ENCODE measurements at places on chromosomes 1 and 21.
A peak's percentile ranks its signal among the peaks of the same experiment; 100 is the strongest.

DNA sequence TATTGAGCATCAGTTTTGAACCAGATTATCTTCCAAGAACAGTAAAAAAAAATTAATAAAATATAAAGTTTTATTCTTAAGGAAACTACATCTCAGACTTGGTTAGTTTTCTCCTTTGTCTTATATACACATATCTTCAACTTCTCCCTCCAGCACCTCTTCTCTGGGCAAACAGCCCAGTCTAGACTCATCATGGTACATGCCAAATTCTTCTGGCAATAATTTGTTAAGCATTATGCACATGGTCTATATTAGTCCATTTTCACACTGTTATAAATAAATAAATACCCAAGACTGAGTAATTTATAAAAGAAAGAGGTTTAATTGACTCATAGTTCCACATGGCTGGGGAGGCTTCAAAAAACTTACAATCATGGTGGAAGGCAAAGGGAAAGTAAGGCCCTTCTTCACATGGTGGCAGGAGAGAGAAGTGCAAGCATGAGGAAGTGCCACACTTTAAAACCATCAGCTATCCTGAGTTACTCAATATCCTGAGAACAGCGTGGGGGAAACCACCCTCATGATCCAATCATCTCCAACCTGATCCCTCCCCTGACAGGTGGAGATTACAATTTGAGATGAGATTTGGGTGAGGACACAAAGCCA lies 108.7 kb upstream of the RNPC3 start:
- no peak for DNase-seq

DNA sequence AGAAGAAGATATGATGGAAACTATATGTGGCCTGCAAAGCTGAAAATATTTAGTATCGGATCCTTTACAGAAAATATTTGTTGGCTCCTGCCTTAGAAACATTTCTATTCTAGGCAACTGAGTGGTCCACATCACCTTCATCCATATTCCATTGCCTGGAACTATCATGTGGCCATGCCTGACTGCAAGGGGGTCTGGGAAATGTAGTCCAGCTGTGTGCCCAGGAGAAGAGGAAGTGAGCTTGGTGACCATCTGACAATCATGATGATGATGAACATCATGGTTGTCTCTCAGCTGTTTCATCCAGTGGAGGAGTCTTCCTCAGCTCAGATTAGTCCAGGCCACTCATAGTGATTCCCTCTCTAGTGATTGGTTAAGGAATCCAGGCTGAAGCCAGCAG lies 61.8 kb upstream of the IFNLR1 start:
- DNase-seq: no peak

- peak; percentile 69 for DNase-seq
Observed at GRCh38 chr21:25350056-25350455, 257.2 kb downstream of the MRPL39 start.

- no peak for DNase-seq
Observed at GRCh38 chr1:200221614-200222282, 188.1 kb downstream of the ZNF281 start.

GRCh38 chr1:183195142-183195574 lies 9.1 kb downstream of the LAMC2 start:
- no peak for DNase-seq

DNA sequence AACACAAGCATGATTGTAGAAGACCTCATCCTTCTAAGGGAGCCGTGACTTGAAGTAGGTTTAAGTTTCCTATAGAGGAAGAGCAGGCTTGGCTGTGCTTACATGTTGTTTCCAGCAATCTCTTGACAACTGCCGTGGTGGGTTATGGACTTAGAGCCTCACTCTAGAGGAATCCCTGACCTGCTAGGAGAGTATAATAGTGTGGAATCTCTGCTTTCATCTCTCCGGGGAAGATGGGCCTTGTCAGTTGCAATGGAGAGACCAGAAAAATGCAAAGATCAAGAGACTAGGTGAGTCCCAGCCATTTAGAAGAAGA lies 137.6 kb downstream of the MIS18A start:
- DNase-seq: no peak

DNA sequence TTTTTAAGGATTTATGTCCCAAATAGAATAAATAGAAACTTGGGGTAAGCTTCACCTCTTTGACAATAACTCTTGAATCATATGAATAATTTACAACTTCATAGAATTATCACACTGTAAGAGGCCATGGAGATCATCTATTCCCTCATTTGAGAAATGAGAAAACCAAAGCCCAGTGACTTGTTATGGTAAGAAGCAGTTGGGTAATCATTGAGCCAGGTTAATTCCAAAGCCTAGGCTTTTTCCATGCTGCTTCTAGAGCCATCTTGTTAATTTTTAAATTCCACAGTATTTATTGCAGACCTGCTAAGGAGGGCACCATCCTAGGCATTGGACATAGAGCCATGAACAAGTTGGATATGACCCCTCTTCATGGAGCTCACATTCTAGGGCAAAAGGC lies 160.5 kb downstream of the CDC7 start:
- DNase-seq: no peak

DNA sequence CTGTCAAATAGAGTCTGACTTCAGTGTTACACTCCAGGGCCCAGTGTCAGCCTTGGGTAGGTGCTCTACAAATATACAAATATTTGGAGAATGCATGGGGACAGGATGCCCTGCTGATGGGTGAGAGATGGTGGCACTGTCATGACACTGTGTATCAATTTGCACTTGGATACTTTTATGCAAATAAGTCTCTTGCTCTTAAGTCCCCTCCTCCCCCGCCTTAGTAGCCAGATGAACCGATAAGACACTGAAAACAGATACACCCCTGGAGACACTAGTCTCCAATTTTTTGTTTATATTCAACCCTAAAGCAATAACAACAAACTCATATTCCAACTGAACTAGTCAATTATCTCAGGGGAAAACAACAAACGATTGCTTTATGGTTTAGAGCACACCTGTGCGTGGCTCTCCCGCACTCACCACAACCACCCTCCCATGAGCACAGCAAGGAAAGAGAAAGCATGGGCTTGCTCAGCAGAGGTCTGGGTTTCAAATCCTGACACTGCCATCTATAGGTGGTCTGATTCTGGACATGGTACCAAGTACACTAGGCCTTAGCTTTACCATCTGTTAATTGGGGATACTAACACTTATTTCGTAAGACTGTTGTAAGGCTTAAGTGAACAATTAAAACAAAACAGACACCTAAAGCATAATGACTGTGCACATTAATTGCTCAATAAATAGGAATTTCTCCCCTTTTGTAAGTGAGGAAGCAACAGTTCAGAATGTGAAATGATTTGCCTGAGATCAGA lies 50.3 kb downstream of the HIVEP3 start:
- no peak for DNase-seq

DNA sequence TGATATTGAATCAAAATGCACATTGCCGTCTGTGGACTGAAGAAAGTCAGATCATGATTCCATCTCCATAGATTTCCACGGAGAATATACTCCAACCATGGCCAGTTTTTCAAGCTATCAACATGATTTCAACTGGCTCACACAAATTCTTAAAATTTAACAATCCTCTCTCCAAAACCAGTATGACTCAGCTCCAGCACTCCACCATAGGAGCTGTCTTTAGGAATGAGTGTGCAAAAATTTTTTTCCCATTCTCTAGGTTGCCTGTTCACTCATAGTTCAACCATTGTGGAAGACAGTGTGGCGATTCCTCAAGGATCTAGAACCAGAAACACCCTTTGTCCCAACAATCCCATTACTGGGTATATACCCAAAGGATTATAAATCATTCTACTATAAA lies 40.8 kb downstream of the RGL1 start:
- DNase-seq: no peak

DNA sequence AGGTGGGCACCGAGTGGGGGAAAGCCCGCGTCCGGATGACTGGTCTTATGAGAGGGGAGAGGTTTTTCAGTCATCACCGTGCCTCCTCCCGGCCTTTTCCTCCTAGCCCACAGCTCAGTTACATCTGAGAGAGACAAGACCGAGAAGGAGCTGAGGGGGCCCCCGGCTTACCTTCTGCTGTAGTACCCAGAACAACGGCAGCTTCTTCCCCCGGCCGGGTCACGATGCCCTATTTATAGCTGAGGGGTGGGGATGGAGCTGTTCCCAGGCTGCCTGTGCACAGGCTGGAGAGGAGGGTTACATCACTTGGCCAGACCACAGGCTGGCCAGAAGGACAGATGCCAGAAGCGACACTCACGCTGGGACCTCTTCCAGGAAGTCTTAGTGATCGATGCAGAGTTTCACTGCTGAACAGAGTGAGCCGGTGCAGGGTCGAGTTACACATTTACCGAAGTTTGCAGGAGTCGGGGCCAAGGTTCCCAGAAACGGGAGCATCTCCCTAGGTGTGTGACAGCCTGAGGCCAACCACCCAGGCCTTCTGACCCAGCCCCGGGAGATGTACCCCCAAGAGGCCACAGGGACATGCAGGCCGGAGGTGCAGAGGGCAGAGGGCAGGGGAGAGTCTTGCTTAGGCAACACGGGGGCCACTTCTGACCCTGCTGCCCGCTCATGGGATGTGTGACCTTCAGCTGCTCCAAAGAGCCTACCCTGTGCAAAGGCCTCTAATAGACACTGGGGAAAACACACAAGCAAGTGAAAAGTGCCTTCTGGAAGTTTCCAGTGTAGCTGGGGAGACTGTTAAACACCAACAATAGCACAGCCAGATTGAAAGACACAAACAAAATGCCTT lies at the start of gene AGT:
Gene AGT (minus strand): TSS at position 208 of the 850 bp plus-strand sequence. CDS start 3,299 bp downstream, outside the sequence.
- no peak for DNase-seq

DNA sequence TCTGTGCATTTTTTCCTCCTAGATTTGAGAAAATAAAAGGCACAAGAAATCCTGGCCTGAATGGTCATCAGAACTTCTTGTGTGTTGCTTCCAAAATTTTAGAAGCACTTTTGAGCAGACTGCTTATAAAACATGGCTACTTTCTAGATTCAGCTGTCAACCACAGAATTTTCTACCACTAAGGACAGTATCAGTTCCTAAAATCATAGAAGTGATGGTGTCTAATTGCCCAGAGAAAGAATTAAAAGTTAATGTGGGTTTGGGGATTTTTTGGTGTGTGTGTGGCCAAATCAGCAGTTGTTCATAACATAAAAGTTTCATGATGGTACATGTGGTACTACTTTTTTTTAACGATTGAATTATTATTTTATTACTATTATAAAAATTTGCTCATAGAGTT lies 171.4 kb upstream of the SNX7 start:
- DNase-seq: no peak

GRCh38 chr1:20693623-20694022 lies 24.2 kb downstream of the KIF17 start:
- no peak for DNase-seq

DNA sequence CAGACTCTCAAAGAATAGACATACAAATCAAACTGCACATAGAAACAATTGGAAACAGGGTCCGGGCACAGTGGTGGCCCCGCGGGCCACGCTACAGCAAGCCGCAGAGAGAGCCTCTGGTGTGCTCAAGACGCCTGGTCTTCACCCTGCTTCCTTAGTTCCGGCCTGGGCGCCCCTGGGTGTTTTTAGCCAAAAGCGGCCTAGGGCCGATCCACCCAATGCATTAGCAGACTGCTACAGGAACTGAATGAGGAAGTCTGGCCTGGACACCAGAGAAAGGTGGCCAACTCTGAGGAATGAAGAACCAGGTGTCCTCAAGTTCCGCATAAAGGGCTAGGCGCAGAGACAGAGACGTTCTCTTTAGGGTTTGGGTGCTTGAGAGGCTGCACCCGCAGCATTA lies 1.7 kb downstream of the PRRX1 start:
- DNase-seq: no peak

- DNase-seq: no peak
Observed at GRCh38 chr1:21706151-21706835, 37.1 kb upstream of the RAP1GAP start.

DNA sequence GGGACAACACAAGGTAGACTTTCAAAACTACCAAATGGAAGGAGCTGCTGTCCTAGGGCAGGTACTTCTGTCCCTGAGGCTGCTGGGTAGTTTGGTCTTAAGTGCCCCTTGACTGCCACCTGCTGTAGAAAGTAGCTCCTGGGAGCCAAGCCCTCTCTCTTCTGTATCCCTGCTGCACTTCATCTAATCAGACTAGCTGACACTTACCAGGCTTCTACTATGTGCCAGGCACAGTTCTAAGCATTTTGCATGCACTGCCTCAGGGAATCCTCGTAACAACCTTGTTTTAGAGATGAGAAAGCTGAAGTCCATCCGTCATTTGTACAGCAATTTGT lies 15.9 kb upstream of the SRSF4 start:
- DNase-seq: no peak

- no peak for DNase-seq
Observed at GRCh38 chr1:86101616-86102015, 55.0 kb downstream of the COL24A1 start.

DNA sequence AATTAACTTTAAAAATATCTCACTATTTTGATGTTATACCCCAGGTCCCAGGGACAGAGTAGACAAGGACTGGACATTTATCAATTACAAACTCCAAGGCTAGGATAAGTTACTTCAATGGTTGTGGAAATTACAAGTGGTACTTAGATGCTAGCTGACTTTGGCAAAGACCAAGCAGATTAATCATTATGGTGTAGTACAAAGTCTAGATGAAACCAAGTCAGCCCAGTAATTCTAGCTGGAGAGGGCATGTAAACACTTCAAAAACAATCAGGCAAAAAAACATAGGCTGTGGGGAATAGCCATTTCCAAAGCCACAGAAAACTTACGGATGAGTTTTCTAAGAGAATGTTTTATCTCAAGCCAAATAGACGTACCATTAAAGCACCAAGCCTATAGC lies 124.5 kb downstream of the TSEN15 start:
- DNase-seq: no peak

DNA sequence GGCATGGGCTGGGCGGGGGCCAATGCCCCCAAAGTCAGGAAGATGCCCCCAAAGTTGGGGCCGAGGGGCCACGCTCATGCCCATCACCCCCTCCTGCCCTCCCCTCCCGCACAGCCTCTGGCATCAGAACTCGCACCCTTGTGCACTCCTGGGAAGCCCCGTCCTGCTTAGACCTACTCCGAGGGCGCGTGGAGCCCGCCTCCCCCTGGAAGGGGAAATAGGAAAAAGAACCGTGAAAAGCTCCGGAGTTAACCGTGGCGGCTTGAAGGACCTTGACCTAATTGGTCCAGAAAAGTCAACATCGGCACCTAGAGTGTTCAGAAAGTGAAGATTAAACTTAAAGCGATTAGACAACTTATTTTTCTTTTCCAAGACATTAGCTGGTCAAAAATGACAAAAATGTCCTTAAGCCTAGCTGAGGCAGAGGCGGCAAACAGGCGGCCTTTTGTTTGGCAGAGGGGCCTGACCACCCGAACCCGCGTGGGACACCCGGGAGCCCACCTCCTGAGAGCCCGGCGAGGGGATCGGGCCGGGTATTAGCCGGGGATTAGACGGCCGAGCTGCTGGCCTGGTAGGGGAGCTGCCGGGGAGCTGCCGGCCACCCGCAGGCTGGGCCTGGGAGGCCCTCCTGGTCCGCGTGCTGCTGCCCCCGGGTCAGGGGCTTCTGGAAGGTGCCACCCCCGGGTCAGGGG lies 65.5 kb downstream of the PRDM16 start:
- no peak for DNase-seq

GRCh38 chr1:180173952-180174351 lies 19.3 kb downstream of the QSOX1 start:
- no peak for DNase-seq

- no peak for DNase-seq
Observed at GRCh38 chr21:27451116-27451515, 484.2 kb upstream of the ADAMTS5 start.

Data from stimulated activated CD4-positive, alpha-beta T cell treated with anti-CD3 and anti-CD28 coated beads, Interleukin-2, amount 100 ng/mL, for 24 hours (primary cell).